ENCODE measurements at places on chromosomes 11 and 22.

- DNase-seq, result no peak
These were observed 80.1 kb downstream of the DBX1 start for GRCh38 chr11:20080032-20080685.

GRCh38 chr22:29607426-29607825 is 4.0 kb downstream of the NF2 start:
- DNase-seq, result no peak

DNA sequence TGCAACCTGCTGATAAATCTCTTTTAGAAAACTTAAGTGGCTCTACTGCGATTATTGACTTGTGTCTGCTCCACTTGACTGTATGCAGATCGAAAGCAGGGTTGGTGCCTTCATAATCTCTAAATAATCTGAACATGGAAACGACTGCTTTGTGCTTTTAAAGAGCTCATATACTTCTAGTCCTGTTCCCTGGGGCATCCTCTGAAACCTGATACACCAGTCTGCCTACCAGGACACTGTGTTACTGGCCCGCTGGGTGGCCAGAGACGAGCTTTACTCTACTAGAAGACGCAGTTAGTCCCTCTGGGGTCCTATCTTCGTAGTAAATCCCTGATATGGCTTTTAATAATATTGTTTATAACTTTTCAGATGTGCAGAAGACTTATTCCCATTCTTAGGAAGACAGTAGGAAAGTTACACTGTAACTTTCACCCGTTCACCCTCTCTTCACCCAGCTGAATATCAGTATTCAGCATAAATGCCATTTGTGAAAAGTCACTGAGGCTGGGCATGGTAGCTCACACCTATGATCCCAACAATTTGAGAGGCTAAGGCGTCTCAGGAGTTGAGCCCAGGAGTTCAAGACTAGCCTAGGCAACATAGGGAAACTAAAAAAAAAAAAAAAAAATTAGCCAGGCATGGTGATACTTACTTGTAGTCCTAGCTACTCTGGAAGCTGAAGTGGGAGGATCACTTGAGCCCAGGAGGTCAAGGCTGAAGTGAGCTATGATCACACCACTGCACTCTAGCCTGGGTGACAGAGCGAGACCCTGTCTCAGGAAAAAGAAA is 9.0 kb upstream of the HTR3B start:
- no peak for DNase-seq

- DNase-seq, result no peak
These were observed 884.4 kb upstream of the CNTN5 start for GRCh38 chr11:98136357-98136756.

DNA sequence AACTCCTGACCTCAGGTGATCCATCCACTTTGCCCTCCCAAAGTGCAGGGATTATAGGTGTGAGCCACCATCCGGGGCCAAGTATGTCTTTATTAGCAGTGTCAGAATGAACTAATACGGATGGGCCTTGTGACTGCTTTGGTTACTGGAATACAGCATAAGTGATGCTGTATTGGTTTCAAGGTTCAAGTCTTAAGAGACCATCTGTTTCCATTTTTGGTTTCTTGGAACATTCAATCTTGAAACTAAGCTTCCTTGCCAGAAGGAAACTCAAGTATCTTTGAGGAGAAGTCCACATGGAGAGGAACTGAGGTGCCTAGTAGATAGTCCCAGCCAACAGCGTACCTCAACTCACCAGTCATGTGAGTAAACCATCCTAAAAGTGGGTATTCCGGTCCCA is 58.8 kb downstream of the APOL3 start:
- no peak for DNase-seq

- no peak for DNase-seq
These were observed 70.1 kb downstream of the LARGE1 start for GRCh38 chr22:33850193-33850592.

- no peak for DNase-seq
These were observed 801 bp upstream of the TXNRD2 start for GRCh38 chr22:19942157-19943081.

- DNase-seq, result no peak
These were observed 101.3 kb upstream of the DBX1 start for GRCh38 chr11:20261526-20261925.

- no peak for DNase-seq
These were observed 280.4 kb downstream of the DCDC1 start for GRCh38 chr11:31089117-31089516.

All from transverse colon (tissue), 4 donors.